ENCODE measurements at places on chromosomes 16 and 17.

GRCh38 chr16:74896389-74897370 lies 88.2 kb downstream of the WDR59 start:
- peak; percentile 34 for DNase-seq

GRCh38 chr16:79310710-79311109 lies 289.8 kb downstream of the MAF start:
- no peak for DNase-seq

GRCh38 chr17:41967921-41968578 lies 1.5 kb downstream of the CNP start:
- DNase-seq = no peak

DNA sequence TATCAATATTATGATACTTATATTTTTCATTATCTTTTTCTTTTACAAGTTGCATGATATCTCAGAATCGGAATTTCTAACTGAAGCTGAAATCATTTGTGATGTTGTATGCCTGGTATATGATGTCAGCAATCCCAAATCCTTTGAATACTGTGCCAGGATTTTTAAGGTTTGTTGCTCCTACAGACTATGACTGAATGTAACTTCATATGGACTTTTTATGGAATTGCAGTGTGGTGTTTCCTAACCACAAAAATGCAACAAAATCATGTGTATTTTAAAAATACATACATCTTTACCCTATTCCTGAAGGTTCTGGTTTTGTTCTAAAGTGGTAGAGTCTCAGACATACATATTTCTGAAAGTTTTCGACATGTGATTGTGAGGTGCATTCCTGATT lies 58.8 kb upstream of the RHBDL3 start:
- DNase-seq = peak; percentile 79

DNA sequence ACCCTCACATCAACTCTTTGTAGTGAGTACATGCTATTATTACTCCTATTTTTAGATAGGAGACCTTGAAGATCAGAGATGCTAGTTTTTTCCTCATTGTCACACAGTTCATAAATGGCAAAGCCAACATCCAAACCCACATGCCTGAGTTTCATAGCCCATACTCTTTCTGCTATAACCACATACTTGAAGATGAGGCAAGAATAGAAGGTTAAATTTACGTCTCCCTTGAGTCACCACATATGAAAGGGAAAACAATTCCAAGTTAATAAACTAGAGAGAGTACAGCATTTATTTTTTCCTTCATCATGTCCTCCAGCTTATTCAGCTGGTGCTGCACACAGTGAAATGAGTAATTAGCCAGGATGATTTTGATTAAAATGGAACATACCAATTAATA lies 23.7 kb downstream of the NUDT7 start:
- DNase-seq = no peak

DNA sequence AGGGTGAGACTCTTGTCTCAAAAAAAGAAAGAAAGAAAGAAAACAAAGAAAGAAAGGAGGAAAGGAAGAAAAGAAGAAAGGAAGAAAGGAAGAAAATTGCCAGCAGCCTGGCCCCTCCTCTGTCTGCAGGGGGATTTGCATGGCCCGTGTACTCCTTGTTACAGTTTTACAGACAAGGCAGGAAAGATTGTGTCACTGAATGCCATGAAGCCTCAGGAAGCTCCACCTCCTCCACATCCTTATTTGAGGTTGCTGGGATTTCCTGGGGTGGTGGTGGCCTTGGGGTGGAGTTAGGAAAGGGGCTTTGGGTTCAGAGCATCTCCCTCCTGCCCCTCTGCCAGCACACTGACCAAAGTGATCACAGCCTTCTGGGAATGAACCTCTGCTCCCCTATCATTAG lies 23.6 kb downstream of the CFAP20 start:
- no peak for DNase-seq

GRCh38 chr16:83803811-83804210 lies 4.0 kb upstream of the HSBP1 start:
- DNase-seq = no peak

DNA sequence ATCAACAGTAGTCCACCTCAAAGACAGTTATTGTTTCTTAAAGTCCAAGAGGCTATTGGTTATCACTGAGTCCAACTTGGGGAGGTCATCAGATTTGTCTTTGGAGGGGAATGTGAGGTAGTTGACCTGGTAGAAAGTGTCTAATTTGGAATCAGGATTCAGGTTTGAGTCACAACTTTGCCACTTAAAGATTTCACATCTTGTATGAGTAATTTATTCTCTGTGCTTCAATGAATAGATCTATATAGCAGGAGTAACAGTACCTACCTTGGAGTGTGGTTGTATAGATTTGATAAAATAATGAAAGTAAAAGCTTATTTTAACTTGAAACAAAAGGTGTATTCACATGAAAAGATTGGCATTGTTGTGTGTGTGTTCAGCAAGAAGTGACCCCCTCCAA lies 119.3 kb upstream of the TBX2 start:
- no peak for DNase-seq

DNA sequence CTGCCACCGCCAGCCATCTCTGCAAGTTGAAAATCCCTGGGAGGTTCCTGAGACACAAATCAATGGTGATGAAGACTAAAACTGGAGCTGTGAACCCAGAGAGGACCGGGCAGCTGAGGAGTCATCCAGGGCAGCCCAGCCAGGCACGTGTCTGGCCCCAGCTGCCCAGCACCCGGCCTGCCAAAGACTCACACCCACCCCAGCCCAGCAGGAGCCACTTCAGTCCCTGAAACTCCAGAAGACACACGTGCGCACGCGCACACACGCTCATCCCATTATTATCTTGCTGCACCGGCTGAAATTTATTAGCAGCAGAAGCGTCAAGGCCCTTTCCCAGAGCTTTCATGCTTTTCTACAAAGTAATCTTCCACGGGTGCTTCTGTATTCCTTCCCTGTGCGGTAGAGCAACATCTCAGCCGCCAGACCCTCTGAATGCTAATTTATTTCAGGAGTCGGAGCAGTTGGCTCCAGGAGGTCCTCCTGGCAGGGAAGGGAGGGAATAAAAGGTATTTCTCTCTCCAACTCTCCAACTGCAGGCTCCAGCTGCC lies 59.8 kb upstream of the RBFOX3 start:
- no peak for DNase-seq

GRCh38 chr17:77118251-77118928 lies 22.4 kb upstream of the SEC14L1 start:
- DNase-seq = no peak

- no peak for DNase-seq
Observed at GRCh38 chr16:47873434-47873833, 282.4 kb downstream of the ABCC12 start.

- DNase-seq = no peak
Observed at GRCh38 chr17:48441231-48441711, 11.3 kb upstream of the SKAP1 start.

- DNase-seq = peak; percentile 83
Observed at GRCh38 chr17:38922538-38923297, 2.7 kb upstream of the LASP1NB start.

DNA sequence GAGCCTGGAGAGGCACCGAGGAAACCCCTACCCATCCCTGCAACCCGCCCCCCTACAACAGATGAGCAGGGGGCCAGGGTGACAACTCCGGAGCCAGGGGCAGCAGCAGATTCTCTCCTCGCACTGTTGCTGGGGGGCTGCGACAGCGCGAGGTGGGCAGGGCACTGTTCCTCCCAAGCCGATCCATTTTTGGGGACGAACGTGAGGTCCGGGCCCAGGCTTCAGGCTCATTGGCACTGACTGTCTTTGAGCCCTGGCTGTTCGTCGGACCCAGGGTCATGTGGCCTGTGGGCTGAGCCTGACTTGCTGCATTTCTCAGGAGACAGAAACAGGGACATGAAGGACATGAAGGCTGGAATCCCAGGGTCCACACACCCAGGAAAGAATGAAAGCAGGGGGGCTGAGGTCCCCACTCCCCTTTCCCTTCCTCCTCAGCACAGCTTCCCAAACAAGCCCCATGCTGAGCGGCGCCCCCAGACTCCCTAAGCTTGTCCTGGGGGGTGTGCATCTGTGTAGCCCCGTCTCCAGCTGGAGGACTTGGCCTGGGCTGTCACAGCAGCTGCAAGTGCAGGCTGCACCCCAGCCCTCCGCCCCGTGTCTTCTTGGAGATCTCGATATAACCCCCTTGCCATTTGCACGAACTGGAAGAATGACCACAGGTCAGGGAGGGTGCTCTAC lies 18.7 kb downstream of the CEP295NL start:
- no peak for DNase-seq

DNA sequence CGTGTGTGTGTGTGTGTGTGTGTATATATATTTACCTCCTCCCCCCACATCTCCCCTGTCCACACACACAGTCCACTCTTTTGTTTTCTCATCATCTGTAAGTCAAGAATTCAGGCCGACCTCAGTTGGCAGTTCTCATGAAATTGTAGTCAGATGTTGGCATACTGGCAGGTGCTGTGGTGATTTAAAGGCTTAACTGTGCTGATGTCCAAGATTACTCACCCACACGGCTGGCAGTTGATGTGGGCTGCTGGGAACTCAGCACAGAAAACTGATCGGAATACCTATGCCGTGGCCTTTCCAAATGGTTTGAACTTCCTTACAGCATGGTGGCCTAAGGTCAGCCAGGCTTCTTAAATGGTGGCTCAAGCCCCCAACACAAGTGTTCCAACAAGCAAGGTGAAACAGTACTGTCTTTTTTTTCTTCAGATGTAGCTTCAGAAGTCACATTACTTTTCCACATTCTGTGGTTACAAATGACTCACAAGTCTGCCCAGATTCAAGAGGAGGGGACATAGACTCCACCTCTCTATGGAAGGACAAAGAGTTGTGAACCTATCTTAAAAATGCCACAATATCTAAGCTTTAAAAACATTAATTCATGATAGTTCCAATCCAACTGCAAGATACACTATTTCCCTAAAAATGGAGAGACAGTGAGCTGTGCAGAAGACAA lies 198.5 kb upstream of the HS3ST4 start:
- DNase-seq = no peak

DNA sequence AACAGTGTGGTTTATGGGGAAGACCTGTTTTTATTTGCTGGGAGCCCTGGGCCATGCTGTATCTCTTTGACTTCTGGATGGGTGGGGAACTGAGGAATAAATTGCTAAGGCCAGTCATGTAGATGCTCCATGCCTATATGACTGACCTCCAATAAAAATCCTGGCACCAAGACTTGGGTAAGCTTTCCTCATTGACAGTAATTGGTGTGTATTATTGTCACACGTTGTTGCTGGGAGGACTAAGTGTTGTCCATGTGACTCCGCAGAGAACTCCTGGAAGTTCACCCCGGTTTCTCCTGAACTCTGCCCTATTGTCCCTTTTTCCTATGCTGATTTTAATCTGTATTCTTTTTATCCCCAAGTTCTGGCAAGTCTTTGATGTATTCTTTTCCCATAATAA lies 33.4 kb upstream of the USP22 start:
- no peak for DNase-seq

DNA sequence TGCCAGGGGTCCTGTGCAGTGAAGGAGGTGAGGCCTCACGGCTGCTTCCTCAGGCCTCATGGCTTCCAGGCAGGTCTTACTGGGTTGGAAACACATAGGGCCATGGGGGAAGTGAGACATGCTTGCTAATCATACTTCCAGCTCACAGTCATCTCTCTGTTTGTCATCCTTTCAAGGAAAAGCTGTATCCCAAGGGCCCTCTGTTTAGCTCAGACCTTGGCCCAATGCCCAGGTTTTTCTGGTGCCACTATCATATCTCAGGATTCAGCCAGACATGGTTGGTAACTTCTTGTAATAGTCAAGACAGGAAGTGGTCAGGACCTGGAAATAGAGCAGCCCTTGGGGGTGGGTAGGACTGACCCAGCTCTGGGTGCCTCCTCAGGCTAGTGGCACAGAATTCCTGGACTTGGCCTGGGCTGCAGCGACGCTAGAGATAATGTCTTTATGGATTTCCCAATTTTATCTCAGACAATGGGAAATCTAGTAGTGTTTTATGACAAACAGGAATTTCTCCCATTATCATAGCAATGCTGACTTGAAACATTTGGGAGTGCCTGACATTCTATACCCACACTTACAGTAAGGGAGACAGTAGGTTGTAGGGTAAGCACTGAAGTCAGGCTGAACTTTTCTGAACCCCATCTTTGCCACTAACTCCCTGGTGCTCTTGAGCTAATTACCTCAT lies 13.5 kb upstream of the ITGB3 start:
- peak; percentile 98 for DNase-seq

GRCh38 chr16:14011846-14012245 lies 59.3 kb upstream of the MRTFB start:
- DNase-seq = no peak

DNA sequence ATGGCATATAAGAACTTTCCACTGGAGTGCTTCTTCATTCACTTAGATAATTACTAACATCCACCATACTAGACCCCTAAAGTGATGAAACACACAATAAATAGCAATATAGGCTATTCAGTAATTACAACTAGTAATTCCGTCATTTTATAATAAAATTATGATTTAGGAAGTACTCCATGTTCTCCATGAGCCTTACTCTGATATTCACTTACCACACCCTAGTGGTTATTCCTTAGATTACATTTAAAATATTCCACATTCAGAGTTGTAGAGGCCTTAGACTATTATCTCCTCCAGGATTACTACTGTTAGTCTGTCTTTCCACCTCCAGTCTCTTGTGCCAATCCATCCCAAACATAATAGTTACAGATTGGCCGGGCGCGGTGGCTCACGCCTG lies 62.4 kb downstream of the STH start:
- no peak for DNase-seq

GRCh38 chr17:10907370-10907769 lies 69.5 kb upstream of the PIRT start:
- DNase-seq = no peak

DNA sequence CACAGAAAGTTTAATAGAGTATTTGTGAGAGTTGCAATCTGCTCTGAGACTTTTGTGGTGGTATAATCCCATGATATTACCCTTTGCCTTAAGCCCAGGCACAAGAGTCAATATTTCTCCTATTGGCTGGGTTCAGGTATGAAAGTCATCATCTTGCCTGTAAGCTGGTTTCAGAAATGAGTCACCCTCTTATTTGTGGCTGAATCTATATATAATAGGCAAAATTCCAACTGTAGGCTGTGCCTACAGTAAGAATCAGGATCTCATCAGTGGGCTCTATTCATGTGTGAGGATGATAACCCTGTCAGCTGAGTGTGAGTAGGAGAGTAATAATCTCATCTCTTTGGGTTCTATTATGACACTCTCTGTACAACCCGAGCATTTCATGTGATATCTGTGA lies 2103.1 kb downstream of the TP53TG3F start:
- no peak for DNase-seq

- peak; percentile 81 for DNase-seq
Observed at GRCh38 chr17:8359769-8360168, 16.7 kb downstream of the KRABD2 start.

DNA sequence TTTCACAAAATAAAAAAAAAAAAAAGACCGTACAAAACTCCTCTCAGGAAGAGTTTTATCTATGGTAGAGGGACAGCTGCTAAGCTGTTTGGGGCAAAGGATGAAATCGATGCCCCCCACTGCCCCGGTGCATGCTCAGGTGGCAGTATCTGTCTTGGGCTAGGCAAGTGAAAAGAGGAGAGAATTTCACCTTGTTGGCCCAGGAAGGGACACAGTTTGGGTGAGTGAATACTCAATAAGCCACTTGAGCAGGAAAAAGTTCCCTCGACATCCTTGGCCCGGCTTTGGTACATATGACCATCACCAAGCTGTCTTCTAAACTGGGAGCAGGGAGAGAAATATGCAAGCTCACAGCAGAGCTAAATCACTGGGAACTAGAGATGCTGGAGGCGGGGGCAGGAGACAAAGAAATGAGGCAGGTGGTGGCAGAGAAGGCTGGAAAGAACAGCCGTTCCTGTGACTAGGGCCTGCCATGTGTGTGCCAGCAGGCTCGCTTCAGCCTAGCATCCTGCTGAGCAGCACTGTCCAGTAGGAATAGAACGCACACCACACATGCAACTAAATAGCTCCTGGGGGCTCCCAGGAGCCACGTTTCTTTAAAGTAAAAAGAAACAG lies 8.2 kb upstream of the EIF1 start:
- no peak for DNase-seq

GRCh38 chr17:17127730-17128291 lies 78.3 kb downstream of the PLD6 start:
- no peak for DNase-seq

All from fibroblast of skin of scalp (primary cell).